ENCODE measurements at places on chromosomes 3 and 15.

- no peak for DNase-seq
Observed at GRCh38 chr15:63066272-63066671, 23.7 kb downstream of the TPM1 start.

GRCh38 chr3:119598410-119599098, 869 bp downstream of the PLA1A start:
- no peak for DNase-seq

- peak; percentile 80 for DNase-seq
Observed at GRCh38 chr3:65126527-65127410, 439.0 kb upstream of the ADAMTS9 start.

- DNase-seq, result peak; percentile 72
Observed at GRCh38 chr3:13025090-13025489, 48.1 kb downstream of the IQSEC1 start.

- no peak for DNase-seq
Observed at GRCh38 chr15:99282586-99282985, 31.3 kb downstream of the LRRC28 start.

GRCh38 chr15:66040211-66040892, 171.1 kb downstream of the RAB11A start:
- peak; percentile 39 for DNase-seq

Data from fibroblast of mammary gland (primary cell).